ENCODE measurements at places on chromosomes 1 and 21.

- no peak for DNase-seq
Observed at GRCh38 chr1:65398083-65398482, 22.4 kb upstream of the LEPR start.

GRCh38 chr1:48026701-48027532 is 29.7 kb upstream of the TRABD2B start:
- no peak for DNase-seq

- no peak for DNase-seq
Observed at GRCh38 chr1:38744452-38745350, 114.9 kb downstream of the RRAGC start.

DNA sequence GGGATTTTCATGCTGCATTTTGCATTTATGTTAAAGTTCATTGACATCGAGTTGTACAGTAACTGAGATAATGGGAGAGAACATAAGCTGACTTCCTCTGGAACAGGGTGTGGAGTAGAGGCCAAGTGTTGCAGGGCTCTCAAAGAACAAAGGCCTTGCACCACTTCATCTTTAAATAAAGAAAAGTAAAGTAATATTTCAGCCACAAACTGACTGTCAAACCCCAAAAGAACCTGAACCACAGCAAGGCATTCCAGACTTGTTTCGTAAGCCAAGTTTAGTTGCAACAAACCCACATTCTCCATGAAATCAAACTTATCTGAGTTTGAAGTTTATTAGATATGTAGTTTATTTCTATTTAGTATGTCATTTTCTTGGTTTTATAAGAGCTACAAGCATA is 19.1 kb upstream of the HMGCS2 start:
- DNase-seq, result no peak

GRCh38 chr1:182646739-182647138 is 37.6 kb downstream of the RGS8 start:
- DNase-seq, result no peak

GRCh38 chr1:35707601-35708440 is 10.9 kb downstream of the C1orf216 start:
- DNase-seq, result no peak
